ENCODE measurements at places on chromosomes 4 and X.

DNA sequence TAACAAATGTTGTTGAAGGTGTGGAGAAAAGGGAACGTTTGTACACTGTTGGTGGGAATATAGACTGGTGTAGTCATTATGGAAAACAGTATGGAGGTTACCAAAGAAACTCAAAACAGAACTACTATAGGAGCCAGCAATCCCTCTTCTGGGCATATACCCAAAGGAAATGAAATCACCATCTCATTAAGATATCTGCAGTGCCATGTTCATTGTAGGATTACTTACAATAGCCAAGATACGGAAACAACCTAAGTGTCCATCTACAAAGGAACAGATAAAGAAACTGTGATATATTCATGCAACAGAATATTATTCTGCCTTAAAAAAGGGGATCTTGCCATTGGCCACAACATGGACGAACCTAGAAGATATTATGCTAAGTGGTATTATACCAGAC lies 22.2 kb downstream of the APBB2 start:
- DNase-seq: no peak

DNA sequence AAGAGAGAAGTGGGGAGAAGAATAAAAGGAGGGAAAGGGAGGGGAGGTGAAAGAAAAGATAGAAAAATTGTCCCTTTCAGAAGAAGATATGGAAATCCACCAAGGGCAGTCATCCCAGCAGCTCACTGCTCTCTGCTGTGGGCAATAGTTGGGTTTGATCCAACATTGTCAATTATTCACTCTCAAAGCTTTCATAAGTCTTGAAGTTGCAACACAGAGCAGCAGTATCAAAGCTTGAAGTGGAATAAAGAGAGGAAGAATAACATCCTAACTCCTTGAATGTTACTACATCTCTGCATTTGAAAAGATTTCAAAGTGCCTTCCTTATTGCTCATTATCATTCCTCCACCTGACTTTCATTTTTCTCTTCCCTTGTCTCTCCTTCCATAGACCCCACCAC lies 62.3 kb upstream of the HHIP start:
- DNase-seq: no peak

- DNase-seq: no peak
Observed at GRCh38 chr4:181944527-181944926, 298.7 kb upstream of the TENM3 start.

DNA sequence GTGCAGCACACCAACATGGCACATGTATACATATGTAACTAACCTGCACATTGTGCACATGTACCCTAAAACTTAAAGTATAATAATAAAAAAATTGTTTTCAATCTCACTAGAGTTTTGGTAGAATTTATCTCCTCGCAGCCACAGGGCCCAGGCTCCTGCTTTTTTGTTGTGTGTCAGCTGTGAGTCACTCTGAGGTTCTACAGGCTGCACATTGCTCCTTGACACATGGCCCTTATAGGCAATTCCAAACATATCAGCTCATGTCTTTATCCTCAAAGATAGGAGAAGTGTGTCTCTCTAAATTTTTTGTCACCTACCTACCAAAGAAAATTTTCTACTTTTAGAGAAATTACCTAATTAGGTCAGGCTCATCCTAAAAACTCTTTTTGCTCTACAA lies 252.1 kb upstream of the ADGRL3 start:
- DNase-seq: no peak

- DNase-seq: no peak
Observed at GRCh38 chrX:71637253-71637618, 18.9 kb upstream of the CXCR3 start.

GRCh38 chr4:14259936-14260335 lies 632.4 kb upstream of the BOD1L1 start:
- DNase-seq: no peak

GRCh38 chr4:48939785-48940184 lies 33.2 kb upstream of the OCIAD2 start:
- no peak for DNase-seq

DNA sequence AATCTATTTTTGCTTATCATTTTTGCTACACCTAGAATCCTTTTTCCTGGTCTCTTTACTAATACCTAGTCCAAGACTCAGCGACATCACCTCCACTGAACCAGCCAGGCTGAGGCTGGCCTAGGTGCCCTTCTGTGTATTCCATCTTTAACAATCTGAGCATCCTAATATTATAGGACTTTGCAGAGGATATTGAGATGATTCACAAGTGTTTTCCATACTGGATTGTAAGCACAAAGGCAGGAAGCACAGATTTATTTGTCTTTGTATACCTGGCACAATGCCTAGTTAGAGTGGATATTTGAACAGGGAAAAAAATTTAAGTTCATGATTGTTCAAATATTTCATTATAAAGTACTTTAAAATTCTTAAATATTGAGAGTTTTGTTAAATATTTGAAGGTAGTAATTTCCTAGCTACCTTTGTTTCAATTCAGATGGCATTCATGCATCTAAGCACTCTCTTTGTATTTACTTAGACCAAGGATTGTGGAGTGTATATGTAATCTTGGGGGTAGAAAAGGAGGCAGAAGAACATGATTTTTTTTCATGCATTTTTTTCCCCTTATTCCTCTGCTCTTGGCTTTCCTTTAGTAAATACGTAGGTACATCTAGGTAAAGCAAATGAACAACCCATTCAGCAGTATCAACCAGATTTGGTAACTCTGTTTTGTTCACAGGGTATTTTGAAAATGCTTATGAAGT lies 18.4 kb downstream of the SMARCA5 start:
- no peak for DNase-seq

DNA sequence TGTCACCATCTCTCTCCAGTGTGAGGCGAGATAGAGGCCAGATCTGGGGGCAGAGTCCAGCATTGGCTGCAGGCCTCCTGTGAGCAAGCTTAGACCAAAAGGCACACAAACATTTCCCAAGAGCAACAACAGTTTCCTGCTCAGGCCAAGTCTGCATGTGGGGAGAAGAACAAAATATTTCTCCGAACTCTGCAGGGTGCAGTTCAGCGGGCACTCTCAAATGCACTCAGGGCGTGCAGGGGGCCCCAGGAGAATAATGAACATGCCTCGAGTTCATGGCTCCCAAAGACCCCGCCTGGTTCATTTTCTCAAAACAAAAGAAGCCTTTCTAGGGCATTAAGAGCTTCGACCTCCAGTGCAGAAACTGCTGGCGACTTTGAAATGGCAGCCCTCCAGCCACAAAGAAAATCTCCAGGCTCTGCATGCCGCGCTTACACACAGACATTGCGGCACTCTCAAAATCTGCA lies 57.8 kb upstream of the HELT start:
- DNase-seq: no peak

- no peak for DNase-seq
Observed at GRCh38 chr4:41745292-41746024, 3.1 kb downstream of the PHOX2B start.

DNA sequence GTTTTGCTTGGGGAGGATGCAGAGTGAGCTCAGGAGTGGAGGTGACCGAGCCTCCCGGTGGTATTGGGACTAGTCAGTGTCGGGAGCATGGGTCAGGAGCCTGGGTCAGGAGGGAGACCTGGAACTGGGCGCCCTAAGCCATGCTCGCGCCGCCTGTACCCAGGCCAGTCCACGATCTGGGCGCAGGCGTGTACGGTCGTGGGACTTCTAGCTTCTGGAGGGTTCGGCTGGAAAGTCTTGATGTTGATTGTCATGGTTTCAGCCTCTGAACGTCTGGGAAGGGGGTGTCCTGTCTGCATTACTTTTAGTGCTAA lies 244 bp downstream of the EIF2S3 start:
- no peak for DNase-seq

DNA sequence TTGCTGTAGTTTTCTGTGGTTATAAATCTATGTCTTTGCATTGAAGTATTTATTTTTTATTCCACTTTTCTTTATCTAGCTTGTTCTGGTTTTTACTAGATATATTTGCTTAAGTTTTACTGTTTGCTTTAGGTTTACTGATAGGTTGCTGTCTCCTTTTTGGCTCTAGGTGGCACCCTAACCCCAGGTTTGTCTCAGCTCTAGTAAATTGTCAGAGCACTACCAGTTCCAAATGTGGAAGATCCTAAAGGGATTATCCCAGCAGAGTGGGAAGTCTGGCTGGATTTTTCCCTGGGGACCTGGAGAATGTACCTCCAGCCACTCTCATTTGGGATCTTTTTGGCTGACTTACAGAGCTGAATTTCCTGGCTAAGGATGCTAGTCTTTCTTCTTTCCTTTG lies 106.1 kb downstream of the PBDC1 start:
- DNase-seq: no peak

- DNase-seq: no peak
Observed at GRCh38 chr4:10622728-10623127, 61.8 kb downstream of the CLNK start.

- no peak for DNase-seq
Observed at GRCh38 chr4:128068918-128069317, 7.8 kb downstream of the LARP1B start.

DNA sequence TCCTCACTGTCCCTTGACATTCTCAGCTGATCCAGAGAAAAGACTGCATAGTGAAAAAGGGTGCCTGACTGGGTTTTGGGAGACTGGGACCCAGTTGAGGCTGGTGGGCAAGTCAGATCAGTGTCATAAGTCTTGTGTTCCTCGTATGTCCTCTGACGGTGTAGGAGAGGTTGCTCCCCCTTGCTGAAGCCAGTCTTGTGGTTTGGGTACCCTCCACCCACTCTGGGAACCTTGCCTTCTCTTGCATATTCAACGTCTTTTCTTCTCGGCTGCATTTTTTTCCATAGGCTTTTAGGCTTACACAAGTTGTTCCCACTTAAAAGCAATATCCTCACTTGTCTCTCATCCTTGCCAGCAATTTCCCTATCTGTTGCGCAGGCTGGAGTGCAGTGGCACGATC lies 211.9 kb downstream of the PTTG2 start:
- no peak for DNase-seq

DNA sequence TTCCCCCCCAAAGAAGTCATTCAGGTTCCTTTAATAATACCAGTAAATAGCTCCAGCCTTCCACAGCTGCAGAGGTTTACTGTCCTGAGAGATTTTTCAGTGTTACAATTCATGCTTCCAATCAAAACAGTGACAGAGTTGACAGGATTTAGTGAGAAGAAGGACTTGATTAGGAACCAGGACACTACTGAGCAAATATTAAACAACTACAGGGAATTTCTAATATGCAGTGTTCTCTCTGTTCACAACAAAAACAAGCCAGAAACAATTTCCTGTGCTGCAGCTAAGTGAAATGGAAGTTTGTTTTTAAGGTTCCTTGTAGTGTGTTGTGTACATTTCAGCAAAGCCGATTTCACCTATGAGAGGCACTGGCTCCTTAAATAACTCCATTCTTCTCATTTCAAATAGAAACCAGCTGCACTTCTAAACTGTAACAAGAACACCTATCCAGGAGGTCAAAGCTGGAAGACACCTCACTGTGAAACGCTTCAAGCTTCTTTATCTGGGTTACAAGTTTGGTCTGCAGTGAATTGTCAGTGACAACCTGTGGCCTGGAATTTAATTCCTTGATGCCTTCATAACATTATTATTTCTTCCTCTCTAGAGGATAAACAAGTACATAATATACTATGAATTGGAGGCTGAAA lies 149.3 kb downstream of the RASL11B start:
- no peak for DNase-seq

- no peak for DNase-seq
Observed at GRCh38 chr4:94491322-94491721, 39.6 kb downstream of the PDLIM5 start.

GRCh38 chrX:14043209-14043608 lies 13.5 kb upstream of the GEMIN8 start:
- no peak for DNase-seq

DNA sequence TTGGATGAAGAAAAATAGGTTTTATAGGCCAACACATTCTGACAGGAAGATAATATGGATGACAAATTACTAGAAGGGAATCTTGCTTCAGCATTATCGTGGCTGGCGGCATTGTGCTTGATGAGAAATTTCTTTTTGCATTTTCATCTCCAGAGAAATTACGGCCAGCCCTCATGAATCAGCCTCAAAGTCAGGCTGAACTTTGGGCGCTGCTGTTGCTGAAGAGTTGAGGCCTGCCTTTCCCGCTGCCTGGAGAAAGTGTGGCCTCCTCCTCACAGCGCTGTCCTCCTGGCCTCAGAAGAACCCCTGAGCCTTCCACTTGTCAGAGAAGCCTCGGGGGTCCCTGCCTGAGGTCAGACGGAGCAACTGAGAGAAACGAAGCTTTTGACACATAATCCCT lies 272.4 kb upstream of the KCNIP4 start:
- no peak for DNase-seq

GRCh38 chr4:89400287-89401035 lies 92.9 kb upstream of the GPRIN3 start:
- no peak for DNase-seq

DNA sequence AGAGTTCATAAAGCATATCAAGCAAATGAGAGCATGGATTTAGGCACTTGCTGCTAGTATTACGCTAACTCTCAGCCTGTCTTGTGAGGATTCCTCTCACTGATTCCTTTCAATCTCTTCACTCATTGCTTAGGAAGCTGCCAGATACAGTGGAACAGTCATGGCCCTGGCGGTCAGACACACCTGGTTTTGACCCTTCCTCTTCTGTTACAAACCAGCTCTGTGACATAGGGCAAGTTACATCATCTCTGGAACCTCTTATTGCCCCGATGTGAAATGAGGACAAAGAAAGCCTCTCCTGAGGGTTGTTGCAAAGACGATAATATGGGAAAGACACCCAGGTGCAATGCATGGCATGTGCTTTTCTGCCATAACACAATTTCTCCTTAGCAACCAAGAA lies 12.2 kb downstream of the FRAS1 start:
- DNase-seq: no peak

DNA sequence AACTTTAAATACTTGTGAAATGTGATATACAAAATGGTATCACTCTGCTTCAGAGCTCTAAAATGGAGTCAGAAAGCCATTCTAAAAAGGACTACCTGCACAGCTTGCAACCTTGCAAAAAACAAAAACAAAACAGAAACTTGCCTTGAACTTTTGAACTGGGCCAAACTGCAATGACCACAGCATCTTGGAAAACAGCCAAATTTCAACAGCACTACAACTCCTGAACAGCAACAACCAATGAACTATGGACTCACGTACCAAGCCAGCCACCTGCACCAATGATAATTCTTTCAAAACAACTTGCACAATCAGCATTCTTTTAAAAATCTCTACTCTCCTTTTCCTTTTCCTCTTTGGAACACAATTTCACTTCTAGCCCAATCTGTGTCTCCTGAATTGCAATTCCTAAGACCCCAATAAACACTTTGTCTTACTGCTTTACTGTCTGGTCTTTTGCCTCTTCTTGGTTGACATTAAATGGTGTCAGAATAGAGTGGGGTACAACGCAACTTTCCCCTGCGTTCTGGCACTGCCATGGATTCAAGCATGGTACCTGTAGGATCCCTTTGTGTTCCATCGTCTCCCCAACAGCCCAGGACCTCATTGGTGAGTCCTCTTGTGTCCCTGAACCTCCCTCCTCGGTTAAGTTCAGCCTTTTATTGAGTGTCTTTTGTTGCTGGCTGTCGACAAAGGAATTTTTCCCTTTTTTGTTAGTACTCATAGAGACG lies 35.7 kb upstream of the FMR1 start:
- DNase-seq: no peak
